Right atrium auricular region (tissue), 2 donors: ENCODE measurements at places on chromosomes 16 and 17.

DNA sequence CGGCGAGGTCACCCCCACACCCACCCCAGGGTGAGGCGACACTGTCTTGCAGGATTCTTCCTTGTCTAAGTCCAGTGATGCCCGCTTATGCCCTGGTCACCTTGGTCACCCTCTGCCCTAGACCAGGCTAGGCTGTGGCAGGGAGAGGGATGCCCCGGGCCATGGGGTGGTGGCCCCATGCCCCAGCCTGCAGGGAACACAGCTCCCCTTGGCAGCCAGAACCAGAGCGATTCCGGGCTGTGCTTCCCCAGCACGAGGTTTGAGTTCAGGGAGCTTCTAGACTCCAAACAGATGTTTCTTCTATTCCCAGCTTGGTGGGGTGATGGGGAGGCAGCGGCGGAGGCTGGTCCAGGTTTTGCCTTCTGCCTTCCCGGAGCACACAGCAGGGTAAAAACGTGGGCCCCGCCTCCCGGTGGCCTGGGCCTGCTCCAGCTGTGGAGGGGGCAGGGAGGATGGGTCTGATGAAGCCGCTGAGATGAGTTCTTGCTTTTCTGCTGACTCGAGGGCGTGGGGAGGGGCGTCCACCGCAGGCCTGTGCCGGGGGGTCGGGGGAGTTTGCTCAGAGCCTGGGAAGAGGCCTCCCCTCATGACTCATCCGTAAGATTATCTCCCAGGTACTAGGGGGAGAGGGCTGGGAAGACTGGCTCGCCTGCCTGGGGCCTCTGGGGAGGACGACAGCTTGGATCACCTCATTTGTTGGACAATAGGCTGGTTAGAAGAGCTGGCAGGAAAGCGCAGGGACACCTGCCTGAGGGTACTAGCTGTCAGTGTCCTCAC, 15.4 kb downstream of the SMTNL2 start:
- peak overlapping the region; percentile 75 for H3K27ac ChIP-seq
- DNase-seq = no peak
- no peaks in the 10 kb centered on the region for H3K27me3 ChIP-seq

GRCh38 chr17:40100419-40100668, at the start of gene NR1D1:
TSS of gene NR1D1 (minus strand) at chr17:40100589. CDS start at chr17:40100094, 495 bp downstream.
- peaks cover 21% of the 10 kb centered on the region for H3K36me3 ChIP-seq
- no peaks in the 10 kb centered on the region for H3K27me3 ChIP-seq
- H3K4me1 ChIP-seq = no peaks in the 10 kb centered on the region
- H3K4me3 ChIP-seq = peak within 1 kb of the TSS; percentile 71

GRCh38 chr17:6313835-6314234, 121.1 kb downstream of the AIPL1 start:
- no peak overlapping the region for H3K4me3 ChIP-seq
- no peak for DNase-seq
- no peak overlapping the region for H3K27ac ChIP-seq
- no peaks in the 10 kb centered on the region for H3K27me3 ChIP-seq
- H3K4me1 ChIP-seq = no peaks in the 10 kb centered on the region

DNA sequence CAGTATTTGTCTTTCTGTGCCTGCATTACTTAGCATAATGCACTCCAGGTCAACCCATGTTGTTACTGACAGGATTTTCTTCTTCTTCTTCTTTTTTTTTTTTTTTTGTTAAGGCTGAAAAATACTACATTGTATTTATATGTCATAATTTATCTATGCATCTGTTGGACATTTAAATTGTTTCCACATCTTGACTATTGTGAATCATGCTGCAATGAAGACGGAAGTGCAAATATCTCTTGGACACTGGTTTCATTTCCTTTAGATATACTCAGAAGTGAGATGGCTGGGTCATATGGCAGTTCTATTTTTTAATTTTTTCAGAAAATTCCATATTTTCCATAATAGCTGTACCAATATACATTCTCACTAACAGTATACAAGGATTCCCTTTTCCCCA, 272.7 kb upstream of the PMFBP1 start:
- no peak overlapping the region for H3K27ac ChIP-seq
- no peaks in the 10 kb centered on the region for H3K36me3 ChIP-seq
- H3K4me3 ChIP-seq = no peak overlapping the region
- no peaks in the 10 kb centered on the region for H3K4me1 ChIP-seq

DNA sequence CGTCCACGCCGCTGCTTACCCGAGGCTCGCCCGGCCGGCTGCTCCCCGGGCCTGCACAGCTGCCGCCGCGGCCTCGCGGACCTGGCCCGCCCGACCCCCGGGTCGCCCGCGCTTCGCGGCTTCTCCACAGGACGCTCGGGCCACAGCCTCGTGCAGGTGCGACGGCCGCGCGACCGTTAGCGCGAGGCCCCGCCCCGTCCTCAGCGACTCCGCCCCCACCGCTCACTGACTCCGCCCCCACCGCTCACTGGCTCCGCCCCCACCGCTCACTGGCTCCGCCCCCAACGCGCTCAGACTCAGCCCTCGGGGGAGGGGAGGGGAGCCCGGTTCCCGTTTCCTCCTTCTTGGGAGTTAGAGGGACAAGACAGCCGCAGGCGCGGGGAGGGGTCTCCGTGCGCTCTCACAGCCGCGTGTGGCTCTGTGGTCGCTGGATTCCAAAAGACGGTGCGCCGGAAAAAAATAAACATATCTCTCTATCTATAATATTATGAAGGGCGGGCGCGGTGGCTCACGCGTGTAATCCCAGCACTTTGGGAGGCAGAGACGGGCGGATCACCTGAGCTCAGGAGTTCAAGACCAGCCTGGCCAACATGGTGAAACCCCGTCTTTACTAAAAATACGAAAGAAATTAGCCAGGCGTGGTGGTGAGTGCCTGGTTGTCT, at the start of gene MEIOB:
TSS of gene MEIOB (minus strand) at position 191 of the 662 bp plus-strand sequence. CDS start 3,989 bp downstream, outside the sequence.
- H3K27ac ChIP-seq = no peak within 1 kb of the TSS
- H3K27me3 ChIP-seq = peaks cover 3% of the 10 kb centered on the region
- DNase-seq = no peak
- peaks cover 4% of the 10 kb centered on the region for H3K4me1 ChIP-seq
- H3K36me3 ChIP-seq = no peaks in the 10 kb centered on the region

- peaks cover 16% of the 10 kb centered on the region for H3K4me1 ChIP-seq
- no peaks in the 10 kb centered on the region for H3K36me3 ChIP-seq
- H3K4me3 ChIP-seq = peak overlapping the region; percentile 37
- H3K27me3 ChIP-seq = peaks cover 5% of the 10 kb centered on the region
- DNase-seq = no peak
These were observed 101.5 kb downstream of the MGAT5B start for GRCh38 chr17:76969598-76970172.
